Uterus (tissue), 4 donors: ENCODE measurements at places on chromosomes 6 and 20.

DNA sequence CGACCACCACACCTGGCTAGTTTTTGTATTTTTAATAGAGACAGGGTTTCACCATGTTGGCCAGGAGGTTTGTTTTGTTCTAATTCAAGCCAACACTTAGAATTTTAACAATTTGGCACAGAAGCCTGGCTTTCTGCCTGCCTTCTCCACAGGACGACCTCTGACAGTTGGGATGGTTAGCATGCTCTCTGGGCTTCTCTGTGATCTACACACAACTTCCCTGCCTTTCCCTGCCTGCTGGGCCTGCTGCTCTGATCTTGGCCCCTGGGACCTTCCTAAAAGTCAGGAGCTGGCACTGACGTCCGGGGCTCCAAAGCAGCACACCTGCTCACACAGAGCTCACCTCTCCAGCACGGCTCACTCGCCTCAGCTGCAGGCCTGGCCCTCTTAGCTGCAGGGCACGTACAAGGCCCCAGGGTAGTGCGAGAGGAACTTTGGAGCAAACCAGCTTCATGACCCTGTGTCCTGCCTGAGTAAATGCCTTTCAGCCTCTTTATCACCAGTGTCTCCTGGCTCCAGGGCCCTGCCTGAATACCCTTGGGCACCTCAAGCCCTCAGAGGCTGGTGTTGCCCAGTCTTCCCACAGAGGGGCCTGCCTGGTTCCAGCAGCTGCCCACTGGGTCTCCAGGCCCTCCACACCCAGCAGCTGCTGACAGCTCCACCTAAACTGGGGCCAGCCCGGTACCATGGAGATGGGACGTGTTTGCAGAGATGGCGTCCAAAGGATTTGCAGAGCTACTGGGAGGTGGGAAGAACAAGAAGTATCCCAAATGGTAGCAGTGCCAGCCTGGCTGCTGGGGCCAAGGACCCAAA, 96.0 kb downstream of the PSMB1 start:
- no peak for DNase-seq

- no peak for DNase-seq
Observed at GRCh38 chr20:44222027-44222426, 11.5 kb upstream of the OSER1 start.

DNA sequence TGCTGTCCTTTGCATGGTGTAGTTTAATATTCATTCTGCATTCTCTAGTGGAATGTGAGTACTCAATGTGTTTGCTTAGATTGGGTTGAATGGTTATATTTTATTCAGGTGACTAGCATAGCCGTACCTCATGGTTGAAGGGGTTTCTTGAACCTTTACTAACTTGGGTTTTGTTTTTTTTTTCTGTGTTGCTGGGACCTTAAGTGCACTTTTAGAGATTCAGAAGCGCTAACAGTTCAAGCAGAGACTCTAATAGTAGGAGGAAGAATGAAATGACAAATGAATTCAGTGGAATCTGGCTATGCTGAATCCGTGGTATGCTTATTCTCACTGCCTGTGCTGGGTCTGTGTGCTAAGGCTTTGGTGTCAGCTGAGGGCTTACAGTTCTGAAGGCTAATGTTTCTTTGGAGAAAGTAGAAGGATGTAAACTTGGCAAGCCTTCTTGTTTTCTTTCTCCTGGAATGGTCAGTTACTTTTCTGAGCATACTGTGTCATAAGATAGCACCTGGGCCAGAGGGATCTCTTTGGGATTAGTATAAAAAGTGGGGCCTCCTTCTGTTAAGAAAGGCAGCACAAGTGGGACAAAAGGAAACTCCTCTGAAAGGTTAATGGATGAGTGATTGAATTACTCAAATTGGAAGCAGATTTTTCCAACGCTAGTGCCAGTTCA, 28.7 kb downstream of the RNF144B start:
- DNase-seq: no peak

DNA sequence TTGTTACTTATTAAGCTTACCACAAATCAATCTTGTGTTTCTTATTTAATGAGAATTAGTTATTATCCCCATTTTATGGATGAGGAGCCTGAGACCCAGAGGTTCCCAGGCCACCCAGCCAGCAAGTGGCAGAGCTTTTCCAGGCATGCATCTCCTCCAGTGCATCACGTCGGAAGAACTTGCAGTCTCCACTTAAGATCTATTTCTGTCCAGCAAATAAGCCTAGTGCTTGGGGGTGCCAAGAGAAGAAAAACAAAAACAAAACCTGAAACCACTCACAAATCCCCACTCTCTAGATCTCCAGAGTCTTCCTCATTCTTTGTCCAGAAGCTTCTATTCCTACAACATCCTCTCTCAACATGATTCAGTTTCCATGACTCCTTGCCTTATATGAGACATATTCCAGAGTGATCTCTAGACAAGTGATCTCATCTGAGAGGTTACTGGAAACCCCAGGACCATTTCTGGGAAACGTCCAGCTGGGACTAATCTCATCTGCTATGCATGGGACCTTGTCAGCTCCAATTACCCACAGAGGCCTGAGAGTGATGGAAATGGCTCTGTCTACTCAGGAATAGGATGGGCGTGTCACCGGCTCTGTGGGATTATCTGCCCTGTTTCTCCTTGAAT, 4.1 kb downstream of the GUCA1B start:
- no peak for DNase-seq

DNA sequence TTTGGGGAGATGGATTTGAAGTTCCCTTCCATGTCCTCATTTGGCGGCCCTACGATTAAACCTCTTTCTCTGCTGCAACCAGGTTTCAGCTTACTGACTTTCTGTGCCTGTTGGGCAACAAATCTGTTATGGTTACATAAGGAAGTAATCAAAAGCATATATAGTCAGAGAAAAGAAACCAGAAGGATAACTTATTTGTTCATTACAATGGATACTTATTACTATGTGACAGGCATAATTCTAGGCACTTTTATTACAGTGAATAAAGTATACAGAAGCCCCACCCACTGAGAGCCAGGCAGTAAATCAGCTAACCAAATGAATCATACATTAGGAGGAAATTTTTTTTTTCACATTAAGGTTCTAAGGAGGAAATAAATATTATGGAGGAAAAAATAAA, 9.6 kb upstream of the TRIM31 start:
- DNase-seq: no peak
